ENCODE measurements at places on chromosomes 16 and 17. TPM values are rescaled to one million over a fixed set of nuclear protein-coding genes. Genes with fewer than 3 reads are reported as not detected.

Gene PPP1R27
- total RNA-seq, result not detected

Gene PIMREG
- total RNA-seq, result 1.8 TPM

Gene CCT6B
- total RNA-seq, result 8.6 TPM

Gene HASPIN
- total RNA-seq, result not detected

Gene PIK3R6
- total RNA-seq, result 0.29 TPM

Gene PTX4
- total RNA-seq, result not detected

DNA sequence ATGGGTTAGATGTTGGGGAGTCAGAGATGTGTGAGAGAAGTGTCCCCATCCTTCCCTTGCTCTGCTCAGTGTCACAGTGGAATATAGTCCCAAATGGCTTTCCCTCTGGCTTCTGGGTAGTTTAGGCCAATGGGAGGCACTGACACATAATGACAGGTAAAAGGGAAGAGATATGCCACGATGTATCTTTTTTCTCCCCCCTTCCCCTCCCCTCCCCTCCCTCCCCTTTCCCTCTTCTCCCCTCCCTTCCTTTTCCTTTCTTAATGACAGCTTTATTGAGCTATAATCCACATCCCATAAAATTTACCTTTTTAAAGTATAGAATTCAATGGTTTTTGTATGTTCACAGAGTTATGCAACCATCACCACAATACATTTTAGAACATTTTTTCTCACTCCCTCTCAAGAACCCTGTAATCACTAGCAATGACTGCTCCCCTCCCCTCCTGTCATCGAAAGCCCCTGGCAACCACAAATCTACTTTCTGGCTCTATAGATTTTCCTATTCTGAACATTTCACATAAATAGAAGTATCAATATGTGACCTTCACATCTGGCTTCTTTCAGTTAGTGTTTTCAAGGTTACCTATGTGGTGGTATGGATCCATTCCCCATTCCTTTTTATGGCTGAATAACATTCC lies 617 bp upstream of the CCR7 start:
- H3K27me3 ChIP-seq, result no peaks in the 10 kb centered on the region
- DNase-seq, result peak; percentile 6
- H3K27ac ChIP-seq, result no peak overlapping the region
- no peak overlapping the region for H3K4me3 ChIP-seq
- peaks cover 8% of the 10 kb centered on the region for H3K4me1 ChIP-seq
- no peaks in the 10 kb centered on the region for H3K36me3 ChIP-seq

DNA sequence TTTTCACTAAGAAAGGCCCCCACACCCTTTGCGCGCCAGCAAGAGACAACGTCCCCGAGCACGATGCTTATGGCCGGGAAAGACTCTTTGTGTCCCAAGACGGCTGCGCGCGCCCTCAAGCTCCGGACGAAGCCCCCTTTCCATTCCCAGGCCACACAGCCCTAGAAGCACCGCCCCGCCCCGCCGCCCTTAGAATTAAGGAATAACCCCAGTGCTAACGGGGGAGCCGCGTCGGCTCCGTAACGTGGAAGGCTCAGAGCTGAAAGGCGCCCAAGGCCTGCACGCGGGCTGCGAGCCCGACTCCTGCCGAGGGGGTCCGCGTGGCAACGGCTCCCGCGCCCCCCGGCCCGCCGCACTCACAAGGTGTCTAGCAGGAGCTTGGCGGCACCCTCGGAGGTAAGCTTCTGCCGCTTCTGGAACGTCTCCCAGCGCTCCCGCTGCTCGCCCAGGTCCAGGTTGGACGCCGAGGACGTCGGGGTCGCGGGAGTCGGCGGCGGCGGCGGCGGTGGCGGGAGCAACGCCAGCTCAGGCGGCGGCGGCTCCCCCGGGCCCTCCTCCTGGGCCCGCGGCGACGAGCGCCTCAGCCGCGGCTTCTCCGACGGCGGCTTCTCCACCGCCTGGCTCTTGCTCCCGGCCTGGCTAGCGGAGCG lies 477 bp downstream of the CENPV start:
- peaks cover 33% of the 10 kb centered on the region for H3K4me1 ChIP-seq
- DNase-seq, result peak; percentile 73
- peaks cover 21% of the 10 kb centered on the region for H3K36me3 ChIP-seq
- no peaks in the 10 kb centered on the region for H3K27me3 ChIP-seq
- H3K27ac ChIP-seq, result peak overlapping the region; percentile 70

- DNase-seq, result no peak
- no peak overlapping the region for H3K4me3 ChIP-seq
- H3K36me3 ChIP-seq, result no peaks in the 10 kb centered on the region
- H3K4me1 ChIP-seq, result no peaks in the 10 kb centered on the region
These were observed 7.3 kb downstream of the CDH13 start for GRCh38 chr16:82633964-82634600.

DNA sequence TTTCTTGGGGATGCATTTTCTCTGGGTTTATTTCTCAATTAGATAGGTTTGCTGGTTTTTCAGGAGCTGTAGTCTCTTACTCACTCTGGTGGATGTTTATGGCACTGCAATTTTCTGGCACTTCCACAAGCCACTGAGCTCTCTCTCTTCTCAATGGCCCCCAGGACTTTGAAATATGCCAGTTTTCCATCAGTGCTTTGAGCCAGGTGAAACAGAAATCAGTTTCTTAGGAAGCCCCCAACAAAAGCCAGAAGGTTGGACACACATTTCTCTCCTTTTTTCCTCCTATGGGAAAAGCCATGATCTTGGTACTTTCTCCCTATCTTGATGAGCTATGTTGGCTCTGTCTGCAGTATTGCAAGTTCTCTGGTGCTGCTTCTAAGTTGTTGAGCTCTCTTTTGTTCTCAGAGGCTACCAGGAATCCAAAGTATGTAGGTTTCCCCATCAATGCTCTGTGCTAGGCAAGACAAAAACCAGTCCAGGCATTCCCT lies 90.7 kb upstream of the SMIM36 start:
- DNase-seq, result no peak
- no peaks in the 10 kb centered on the region for H3K27me3 ChIP-seq
- no peak overlapping the region for H3K27ac ChIP-seq
- no peaks in the 10 kb centered on the region for H3K36me3 ChIP-seq
- no peaks in the 10 kb centered on the region for H3K4me1 ChIP-seq
- no peak overlapping the region for H3K4me3 ChIP-seq

- H3K36me3 ChIP-seq, result peaks cover 18% of the 10 kb centered on the region
- H3K27me3 ChIP-seq, result peaks cover 11% of the 10 kb centered on the region
- peak overlapping the region; percentile 41 for H3K4me3 ChIP-seq
- H3K27ac ChIP-seq, result peak overlapping the region; percentile 60
- peak; percentile 87 for DNase-seq
These were observed 118.2 kb upstream of the SMURF2 start for GRCh38 chr17:64780096-64781013.

DNA sequence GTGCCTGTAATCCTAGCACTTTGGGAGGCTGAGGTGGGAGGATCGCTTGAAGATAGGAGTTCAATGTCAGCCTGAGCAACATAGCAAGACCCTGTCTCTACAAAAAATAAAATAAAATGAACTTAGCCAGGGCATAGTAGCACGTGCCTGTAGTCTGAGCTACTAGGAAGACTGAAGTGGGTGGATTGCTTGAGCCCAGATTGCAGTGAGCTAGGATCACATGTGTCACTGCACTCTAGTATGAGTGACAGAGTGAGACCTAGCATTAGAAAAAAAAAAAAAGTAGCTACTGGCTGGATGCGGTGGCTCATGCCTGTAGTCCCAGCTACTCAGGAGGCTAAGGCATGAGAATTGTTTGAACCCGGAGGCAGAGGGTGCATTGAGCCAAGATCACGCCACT lies 6.0 kb downstream of the ADAP2 start:
- H3K4me1 ChIP-seq, result peaks cover 3% of the 10 kb centered on the region
- DNase-seq, result no peak
- no peak overlapping the region for H3K27ac ChIP-seq
- H3K36me3 ChIP-seq, result no peaks in the 10 kb centered on the region

GRCh38 chr17:2690165-2691068 lies 21.1 kb downstream of the CLUH start:
- peaks cover 61% of the 10 kb centered on the region for H3K36me3 ChIP-seq
- DNase-seq, result no peak
- H3K27ac ChIP-seq, result no peak overlapping the region
- H3K27me3 ChIP-seq, result no peaks in the 10 kb centered on the region
- H3K4me3 ChIP-seq, result no peak overlapping the region

- DNase-seq, result no peak
- H3K4me3 ChIP-seq, result peak overlapping the region; percentile 59
- H3K27me3 ChIP-seq, result peaks cover 34% of the 10 kb centered on the region
- H3K36me3 ChIP-seq, result no peaks in the 10 kb centered on the region
These were observed 898 bp downstream of the SNAI3 start for GRCh38 chr16:88685156-88686061.

- peak overlapping the region; percentile 88 for H3K27ac ChIP-seq
- H3K36me3 ChIP-seq, result no peaks in the 10 kb centered on the region
- peak; percentile 59 for DNase-seq
- H3K4me1 ChIP-seq, result peaks cover 35% of the 10 kb centered on the region
These were observed 782 bp downstream of the FAM83G start for GRCh38 chr17:19003543-19004420.

- peaks cover 94% of the 10 kb centered on the region for H3K4me1 ChIP-seq
- H3K4me3 ChIP-seq, result no peak overlapping the region
- peak; percentile 31 for DNase-seq
- H3K36me3 ChIP-seq, result no peaks in the 10 kb centered on the region
- peak overlapping the region; percentile 52 for H3K27ac ChIP-seq
These were observed 42.0 kb downstream of the CMIP start for GRCh38 chr16:81486540-81487061.

- H3K36me3 ChIP-seq, result peaks cover 48% of the 10 kb centered on the region
- H3K4me1 ChIP-seq, result peaks cover 24% of the 10 kb centered on the region
- no peak overlapping the region for H3K4me3 ChIP-seq
- no peak overlapping the region for H3K27ac ChIP-seq
- DNase-seq, result no peak
These were observed 2.2 kb downstream of the TXNL4B start for GRCh38 chr16:72091217-72091616.

DNA sequence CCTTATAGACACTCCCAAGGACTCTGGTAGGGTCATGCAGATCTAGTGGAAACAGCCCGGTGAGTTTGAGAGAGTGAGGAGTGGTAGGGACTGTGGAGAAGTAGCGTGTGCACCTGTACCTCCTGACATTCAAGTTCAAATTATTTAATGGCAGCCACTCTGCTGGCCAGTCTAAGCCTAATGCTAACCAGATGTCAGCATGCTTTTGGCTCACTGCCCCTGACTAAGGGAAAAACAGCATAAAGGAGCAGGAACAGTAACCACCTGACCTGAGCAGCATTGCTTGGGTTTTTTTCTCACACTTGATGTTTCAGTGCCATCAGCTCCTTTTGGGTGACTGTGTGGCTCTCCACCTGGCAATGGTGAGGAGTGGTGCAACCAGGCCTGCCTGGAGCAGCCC lies 23.8 kb upstream of the SLC12A3 start:
- H3K27me3 ChIP-seq, result no peaks in the 10 kb centered on the region
- no peak for DNase-seq
- H3K4me1 ChIP-seq, result no peaks in the 10 kb centered on the region
- no peak overlapping the region for H3K27ac ChIP-seq

- H3K27me3 ChIP-seq, result no peaks in the 10 kb centered on the region
- H3K36me3 ChIP-seq, result no peaks in the 10 kb centered on the region
- no peak overlapping the region for H3K4me3 ChIP-seq
- no peak overlapping the region for H3K27ac ChIP-seq
- H3K4me1 ChIP-seq, result no peaks in the 10 kb centered on the region
These were observed 44.1 kb upstream of the CA10 start for GRCh38 chr17:52202520-52203080.

DNA sequence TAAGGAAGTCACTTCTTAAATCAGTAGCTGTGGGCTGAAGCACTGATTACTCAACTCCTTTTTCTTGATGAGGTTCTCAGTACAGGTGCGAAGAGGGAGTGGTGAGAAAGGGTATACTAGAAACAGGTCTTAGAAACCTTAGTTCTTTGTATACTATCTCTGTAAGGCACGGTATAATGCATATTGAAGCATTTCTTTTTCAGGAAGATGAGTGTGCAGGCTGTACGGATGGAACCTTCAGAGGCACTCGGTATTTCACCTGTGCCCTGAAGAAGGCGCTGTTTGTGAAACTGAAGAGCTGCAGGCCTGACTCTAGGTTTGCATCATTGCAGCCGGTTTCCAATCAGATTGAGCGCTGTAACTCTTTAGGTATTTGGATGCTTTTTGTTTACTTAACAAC lies 39.2 kb downstream of the CYLD start:
- peaks cover 25% of the 10 kb centered on the region for H3K36me3 ChIP-seq
- no peaks in the 10 kb centered on the region for H3K27me3 ChIP-seq
- no peak for DNase-seq
- no peaks in the 10 kb centered on the region for H3K4me1 ChIP-seq

GRCh38 chr16:54444851-54445458 lies 158.4 kb upstream of the IRX3 start:
- DNase-seq, result no peak
- no peak overlapping the region for H3K27ac ChIP-seq
- no peaks in the 10 kb centered on the region for H3K36me3 ChIP-seq
- H3K4me3 ChIP-seq, result no peak overlapping the region

DNA sequence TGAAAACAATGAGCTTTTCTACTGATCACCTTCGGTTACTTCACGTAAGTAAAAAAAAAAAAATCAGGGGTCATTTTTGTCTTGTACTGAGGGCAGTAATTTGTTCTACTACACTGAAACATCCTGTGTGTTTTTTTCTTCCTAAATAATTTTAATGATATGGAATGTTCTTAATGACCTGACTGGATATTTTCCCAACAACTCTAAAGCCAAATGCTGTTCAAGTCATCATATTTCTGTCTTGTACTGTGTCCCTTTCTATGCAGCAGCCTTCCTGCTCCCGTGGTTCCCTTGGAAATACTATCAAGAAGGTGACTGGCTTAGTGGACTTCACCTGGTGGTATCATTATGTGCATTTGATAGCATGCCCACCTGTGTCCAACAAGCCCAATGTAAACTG lies 10.8 kb upstream of the CDR2 start:
- no peak overlapping the region for H3K27ac ChIP-seq
- H3K36me3 ChIP-seq, result no peaks in the 10 kb centered on the region
- H3K4me1 ChIP-seq, result peaks cover 5% of the 10 kb centered on the region

- H3K4me3 ChIP-seq, result peak overlapping the region; percentile 36
- peaks cover 53% of the 10 kb centered on the region for H3K36me3 ChIP-seq
- no peak overlapping the region for H3K27ac ChIP-seq
- H3K27me3 ChIP-seq, result no peaks in the 10 kb centered on the region
- DNase-seq, result no peak
- H3K4me1 ChIP-seq, result peaks cover 35% of the 10 kb centered on the region
These were observed 1.3 kb downstream of the IGFALS start for GRCh38 chr16:1791943-1792812.

- no peak for DNase-seq
- H3K4me3 ChIP-seq, result no peak overlapping the region
- peak overlapping the region; percentile 78 for H3K27ac ChIP-seq
- peaks cover 50% of the 10 kb centered on the region for H3K27me3 ChIP-seq
These were observed 1.5 kb upstream of the RNF157 start for GRCh38 chr17:76241691-76242255.

DNA sequence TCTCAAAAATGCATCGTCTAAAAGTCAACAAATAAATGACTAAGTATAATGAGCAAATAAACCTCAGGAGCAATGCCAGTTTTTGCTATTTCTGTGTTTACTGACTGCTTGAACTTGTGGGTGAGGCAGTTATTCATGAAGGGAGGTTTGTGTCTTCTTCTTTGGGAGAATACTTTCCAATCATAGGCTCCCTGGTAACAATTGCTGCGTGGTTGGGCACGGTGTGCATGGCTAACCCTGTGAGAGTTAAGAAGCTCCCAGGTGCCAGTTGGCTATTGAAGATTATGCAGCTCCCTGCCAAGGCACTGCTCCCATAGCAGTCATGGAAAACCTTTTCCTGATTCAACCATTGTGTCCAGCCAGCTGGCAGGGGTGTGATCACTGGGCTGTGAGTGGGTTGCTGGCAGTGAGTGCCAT lies 775.9 kb upstream of the GOT2 start:
- no peak overlapping the region for H3K4me3 ChIP-seq
- H3K27ac ChIP-seq, result no peak overlapping the region
- peak; percentile 40 for DNase-seq
- H3K36me3 ChIP-seq, result no peaks in the 10 kb centered on the region
- H3K4me1 ChIP-seq, result peaks cover 7% of the 10 kb centered on the region

- peaks cover 48% of the 10 kb centered on the region for H3K4me1 ChIP-seq
- H3K36me3 ChIP-seq, result peaks cover 39% of the 10 kb centered on the region
- H3K27ac ChIP-seq, result peak overlapping the region; percentile 87
- no peaks in the 10 kb centered on the region for H3K27me3 ChIP-seq
- no peak for DNase-seq
These were observed 601 bp downstream of the SPNS1 start for GRCh38 chr16:28975158-28975599.
